ENCODE measurements at places on chromosomes 1 and 21. TPM values are rescaled to one million over a fixed set of nuclear protein-coding genes. Genes with fewer than 3 reads are reported as not detected.
A peak's percentile ranks its signal among the peaks of the same experiment; 100 is the strongest.

Gene SYT6
- total RNA-seq, result not detected

- H3K27ac ChIP-seq, result no peak overlapping the region
- no peak overlapping the region for H3K4me3 ChIP-seq
- no peaks in the 10 kb centered on the region for H3K4me1 ChIP-seq
- no peaks in the 10 kb centered on the region for H3K27me3 ChIP-seq
- no peaks in the 10 kb centered on the region for H3K36me3 ChIP-seq
- DNase-seq, result peak; percentile 22
These were observed 127.8 kb downstream of the LMX1A start for GRCh38 chr1:165228676-165229075.

GRCh38 chr1:245133995-245134715 is 20.6 kb upstream of the KIF26B start:
- H3K36me3 ChIP-seq, result no peaks in the 10 kb centered on the region
- H3K4me3 ChIP-seq, result no peak overlapping the region
- H3K27ac ChIP-seq, result no peak overlapping the region

DNA sequence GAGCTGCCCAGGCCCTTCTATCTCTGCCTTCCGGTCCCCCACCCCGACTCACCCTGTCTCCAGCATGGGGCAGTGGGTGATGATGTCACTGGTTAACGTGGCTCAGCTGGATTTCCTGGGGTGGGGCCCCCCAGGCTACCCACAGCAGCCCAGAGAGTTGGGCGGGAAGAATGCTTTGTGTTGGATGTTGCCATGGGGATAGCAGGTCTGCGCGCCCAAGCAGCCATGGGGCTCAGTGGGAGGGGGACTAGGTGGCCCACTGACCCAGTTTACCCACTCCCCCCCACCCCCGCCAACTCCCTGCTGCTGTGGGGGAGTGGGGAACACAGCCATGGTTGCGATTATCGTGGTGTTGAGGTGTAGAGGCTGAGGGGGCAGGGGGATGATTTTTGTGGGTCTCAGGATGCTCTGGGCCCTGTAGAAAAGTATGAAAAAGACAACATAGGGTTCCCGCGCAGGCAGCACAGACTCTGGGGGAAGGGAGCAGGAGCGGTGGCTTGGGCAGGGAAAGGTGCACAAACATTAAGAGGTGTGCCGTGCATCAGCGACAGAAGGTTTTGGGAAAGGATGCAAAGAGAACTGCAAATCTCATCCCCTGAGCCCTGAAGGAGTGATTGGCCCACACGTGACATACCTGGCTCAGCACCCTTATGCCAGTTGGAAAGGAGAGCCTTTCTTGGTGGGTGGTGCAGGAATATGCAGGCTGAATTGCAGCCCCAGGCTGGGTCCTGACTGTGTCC is 8.5 kb downstream of the CELSR2 start:
- H3K27ac ChIP-seq, result no peak overlapping the region
- peaks cover 65% of the 10 kb centered on the region for H3K4me1 ChIP-seq
- no peaks in the 10 kb centered on the region for H3K27me3 ChIP-seq
- DNase-seq, result no peak
- H3K4me3 ChIP-seq, result no peak overlapping the region

DNA sequence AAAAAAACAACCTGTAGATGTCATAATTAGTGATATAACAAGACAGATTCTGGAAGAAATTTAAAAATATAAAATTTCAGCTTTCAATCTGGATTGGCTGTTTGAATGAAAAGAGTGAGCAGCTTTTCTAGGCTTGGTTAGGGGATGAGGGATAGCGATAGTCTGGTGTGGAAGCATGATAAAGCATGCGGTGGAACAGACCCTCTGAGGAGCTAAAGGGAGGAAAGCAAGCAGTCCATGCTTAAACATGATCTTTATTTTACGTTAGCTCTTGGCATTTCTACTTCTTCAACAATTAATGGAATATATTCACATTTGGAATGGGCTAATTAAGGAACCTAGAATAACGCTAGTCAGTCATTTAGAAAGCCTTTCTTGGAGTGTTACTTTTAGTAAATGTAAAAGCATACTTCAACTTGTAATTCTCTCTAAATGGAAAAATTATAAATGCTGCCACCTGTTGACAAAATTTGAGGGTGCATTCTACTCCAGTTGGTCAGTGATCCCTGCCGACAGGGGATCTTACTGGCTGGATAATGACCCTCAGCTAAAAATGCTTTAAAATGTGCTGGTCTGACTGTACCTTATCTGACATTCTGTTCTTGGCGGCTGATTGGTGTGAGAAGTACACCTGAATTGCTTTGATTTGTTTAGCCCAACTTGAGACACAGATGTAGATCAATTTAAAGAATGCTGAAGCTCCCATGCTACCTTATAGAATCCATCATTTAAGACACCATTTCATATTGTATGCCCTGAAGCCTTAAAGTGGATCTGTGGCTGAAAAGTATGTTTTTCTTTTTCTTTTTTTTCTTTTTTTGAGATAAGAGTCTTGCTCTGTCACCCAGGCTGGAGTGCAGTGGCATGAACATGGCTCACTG is 61.2 kb downstream of the AK4 start:
- peaks cover 8% of the 10 kb centered on the region for H3K4me1 ChIP-seq
- no peaks in the 10 kb centered on the region for H3K36me3 ChIP-seq
- peak; percentile 72 for DNase-seq
- no peaks in the 10 kb centered on the region for H3K27me3 ChIP-seq

DNA sequence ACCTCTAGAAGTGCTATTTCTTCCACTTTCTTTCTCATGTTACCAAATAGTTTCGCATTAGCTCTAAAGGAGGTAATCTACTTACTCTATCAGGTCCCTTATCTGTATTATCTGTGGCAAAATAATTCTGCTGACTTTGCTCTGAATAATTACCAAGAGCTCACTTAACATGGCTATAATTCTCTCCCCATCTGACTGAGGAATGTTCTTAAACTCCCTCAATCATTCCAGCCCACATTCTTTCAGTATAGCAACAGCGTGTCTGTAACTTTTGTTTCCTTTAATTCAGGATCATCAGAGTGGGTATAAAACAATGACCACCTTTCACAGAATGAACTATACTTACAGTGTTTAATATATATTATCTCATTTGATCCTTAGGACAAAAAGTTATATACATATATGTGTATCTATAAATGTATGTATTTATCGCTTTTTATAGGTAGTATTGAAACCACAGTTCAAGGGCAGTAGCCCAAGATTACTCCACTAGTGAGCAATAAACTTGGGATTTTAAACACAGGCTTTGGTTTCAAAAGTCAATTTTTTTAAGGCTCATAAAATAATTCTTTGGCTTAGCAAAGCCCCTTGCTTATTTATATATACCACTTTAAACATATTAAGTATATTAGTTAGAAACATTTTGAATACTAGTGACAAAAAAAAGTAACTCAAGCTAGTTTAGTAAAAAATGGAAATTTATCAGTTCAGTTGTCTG is 36.1 kb upstream of the ST6GALNAC3 start:
- no peaks in the 10 kb centered on the region for H3K27me3 ChIP-seq
- H3K4me1 ChIP-seq, result no peaks in the 10 kb centered on the region
- H3K27ac ChIP-seq, result no peak overlapping the region
- no peak overlapping the region for H3K4me3 ChIP-seq

- no peaks in the 10 kb centered on the region for H3K27me3 ChIP-seq
- no peak within 1 kb of the TSS for H3K27ac ChIP-seq
- no peak within 1 kb of the TSS for H3K4me3 ChIP-seq
- H3K36me3 ChIP-seq, result peaks cover 28% of the 10 kb centered on the region
- DNase-seq, result no peak
- H3K4me1 ChIP-seq, result peaks cover 15% of the 10 kb centered on the region
These were observed at the start of gene TMEM269 for GRCh38 chr1:42784946-42785693. TSS of gene TMEM269 (plus strand) at chr1:42784991. CDS start at chr1:42789894, 4,903 bp downstream.

DNA sequence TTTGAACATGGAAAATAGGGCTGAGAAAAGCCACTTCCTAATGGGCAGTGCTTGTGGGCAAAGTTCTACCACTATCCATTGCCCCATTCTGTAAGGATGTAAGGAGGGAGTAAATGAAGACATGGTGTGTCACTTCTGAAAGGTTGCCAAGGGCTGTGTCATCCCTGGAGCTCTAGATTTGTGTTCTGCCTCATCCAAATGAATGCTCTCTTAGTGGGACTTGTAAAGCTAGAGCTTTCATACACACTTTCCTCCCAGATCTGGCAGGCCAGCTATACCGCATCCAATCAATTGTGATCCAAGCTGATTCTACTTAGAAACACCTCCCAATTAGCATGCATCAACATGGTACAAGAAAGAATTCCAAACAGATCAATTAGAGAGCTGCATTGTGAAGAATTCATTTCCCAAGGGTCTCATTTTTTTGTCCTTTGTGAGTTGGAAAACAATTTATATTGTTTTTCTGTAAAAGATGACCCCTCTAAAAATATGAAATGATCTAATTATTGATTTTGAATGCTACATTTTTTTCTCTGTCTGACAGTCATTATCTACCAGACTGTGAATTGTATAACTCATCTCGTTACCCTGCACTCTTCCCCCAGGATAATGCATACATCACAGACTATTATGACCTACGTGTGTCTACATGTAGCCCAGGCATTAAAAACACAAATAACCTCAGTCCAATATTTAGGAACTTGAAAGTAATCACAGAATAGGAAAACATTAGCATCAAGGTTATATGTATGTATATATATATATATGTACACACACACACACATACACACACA is 117.1 kb upstream of the DUSP10 start:
- no peak overlapping the region for H3K4me3 ChIP-seq
- H3K27me3 ChIP-seq, result no peaks in the 10 kb centered on the region
- no peak overlapping the region for H3K27ac ChIP-seq

DNA sequence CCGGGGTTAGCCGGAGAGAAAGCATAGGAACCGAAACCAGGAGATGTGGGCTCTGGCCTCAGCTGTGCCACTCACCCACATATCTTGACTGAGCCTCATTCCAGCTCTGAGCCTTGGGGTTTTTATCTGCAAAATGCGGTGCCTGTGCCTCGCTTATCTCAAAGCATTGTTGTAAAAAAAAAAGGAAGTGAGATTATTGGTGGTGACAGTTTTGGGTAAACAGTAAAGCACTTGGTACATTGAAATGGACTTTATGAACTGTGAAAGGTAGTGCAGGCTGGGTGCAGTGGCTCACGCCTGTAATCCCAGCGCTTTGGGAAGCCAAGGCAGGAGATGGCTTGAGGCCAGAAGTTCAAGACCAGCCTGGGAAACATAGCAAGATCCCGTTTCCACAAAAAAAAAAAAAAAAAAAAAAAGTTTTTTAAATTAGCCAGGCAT is 3.8 kb downstream of the PTAFR start:
- DNase-seq, result peak; percentile 64
- no peaks in the 10 kb centered on the region for H3K36me3 ChIP-seq
- peaks cover 33% of the 10 kb centered on the region for H3K4me1 ChIP-seq
- H3K4me3 ChIP-seq, result no peak overlapping the region

DNA sequence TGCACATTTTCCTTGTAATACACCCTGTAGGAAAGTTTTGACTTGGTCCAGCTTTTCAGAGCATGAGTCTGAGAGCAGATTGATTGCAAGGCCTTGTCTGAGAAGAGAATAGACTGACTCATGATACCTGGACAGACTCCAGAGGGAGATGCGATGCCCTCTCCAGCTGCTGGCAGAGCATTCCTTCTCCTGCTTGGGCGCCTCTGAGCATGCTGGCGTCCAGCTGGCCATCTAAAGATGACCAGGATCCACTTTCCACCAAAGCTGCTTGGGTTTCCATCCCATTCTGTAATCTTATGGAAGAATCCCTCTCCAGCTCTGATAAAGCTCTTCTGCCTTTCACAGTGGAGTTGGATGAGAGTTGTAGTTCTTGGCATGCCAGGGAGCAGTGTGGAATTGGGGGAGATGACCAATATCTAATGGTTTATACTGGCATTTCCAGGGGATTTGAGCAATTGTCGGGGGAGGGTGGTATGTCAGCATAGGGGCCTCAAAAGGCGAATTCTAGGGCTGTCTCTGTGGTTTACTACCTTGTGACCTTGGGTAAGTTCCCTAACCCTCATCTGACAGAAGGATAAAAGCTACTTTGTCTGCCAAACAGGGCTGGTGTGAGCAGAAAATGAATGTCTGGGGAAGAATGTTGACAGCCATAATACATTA is 19.5 kb downstream of the SZRD1 start:
- H3K4me1 ChIP-seq, result peaks cover 28% of the 10 kb centered on the region
- no peak overlapping the region for H3K4me3 ChIP-seq
- peaks cover 26% of the 10 kb centered on the region for H3K36me3 ChIP-seq
- H3K27me3 ChIP-seq, result no peaks in the 10 kb centered on the region
- no peak overlapping the region for H3K27ac ChIP-seq

DNA sequence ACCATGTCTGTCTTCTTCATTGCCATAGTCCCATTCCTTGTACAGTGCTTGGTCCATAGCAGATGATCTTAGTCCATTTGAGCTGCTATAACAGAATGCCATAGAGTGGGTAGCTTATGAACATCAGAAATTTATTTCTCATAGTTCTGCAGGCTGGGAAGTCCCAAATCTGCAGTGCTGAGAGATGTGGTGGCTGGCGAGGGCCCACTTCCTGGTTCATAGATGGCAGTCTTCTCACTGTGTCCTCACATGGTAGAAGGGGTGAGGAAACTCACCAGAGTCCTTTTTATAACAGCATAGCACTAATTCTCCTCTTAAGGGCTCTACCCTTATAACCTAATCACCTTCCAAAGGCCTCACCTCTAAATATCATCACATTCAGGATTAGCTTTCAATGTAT is 23.1 kb upstream of the RAP1A start:
- H3K27ac ChIP-seq, result no peak overlapping the region
- peaks cover 14% of the 10 kb centered on the region for H3K4me1 ChIP-seq
- no peak for DNase-seq
- H3K4me3 ChIP-seq, result no peak overlapping the region

Gene KCNJ10
- total RNA-seq, result not detected

DNA sequence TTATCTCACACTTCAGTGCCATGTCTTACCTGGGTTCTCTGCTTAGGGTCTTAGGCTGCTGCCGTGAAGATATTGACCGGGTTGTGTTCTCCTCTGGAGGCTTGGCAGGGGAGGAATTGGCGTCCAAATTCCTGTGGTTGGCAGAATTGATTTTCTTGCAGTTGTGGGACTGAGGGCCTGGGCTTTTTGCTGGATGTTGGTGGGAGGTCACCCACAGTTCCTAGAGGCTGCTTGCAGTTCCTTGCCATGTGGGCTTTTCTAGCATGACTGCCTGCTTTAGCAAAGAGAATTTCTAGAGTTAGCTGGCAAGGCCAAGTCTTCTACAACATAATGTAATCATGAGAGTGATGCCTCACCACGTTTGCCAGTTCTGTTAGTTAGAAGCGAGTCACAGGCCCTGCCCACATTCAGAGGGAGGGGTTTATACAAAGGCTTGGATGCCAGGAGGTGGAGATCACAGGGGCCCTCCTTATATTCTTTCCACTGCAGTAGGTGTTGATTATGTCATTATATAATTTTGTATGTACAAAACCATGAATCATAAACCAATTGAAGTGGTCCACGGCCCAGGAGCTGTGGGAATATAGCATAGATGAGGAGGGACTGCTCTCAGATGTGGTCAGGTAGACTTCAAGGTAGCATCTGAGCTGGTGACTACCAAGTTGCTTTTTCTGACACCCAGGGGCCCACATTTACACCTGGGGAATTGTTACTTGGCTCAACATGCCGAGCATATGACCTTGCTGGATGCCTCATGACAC is 6.6 kb downstream of the UBL4B start:
- no peaks in the 10 kb centered on the region for H3K4me1 ChIP-seq
- no peak for DNase-seq
- no peak overlapping the region for H3K4me3 ChIP-seq

GRCh38 chr21:19713313-19713712 is 1284.9 kb upstream of the NCAM2 start:
- no peaks in the 10 kb centered on the region for H3K4me1 ChIP-seq
- no peak overlapping the region for H3K27ac ChIP-seq
- DNase-seq, result no peak
- no peaks in the 10 kb centered on the region for H3K27me3 ChIP-seq

- no peaks in the 10 kb centered on the region for H3K4me1 ChIP-seq
- H3K27ac ChIP-seq, result no peak overlapping the region
- no peak overlapping the region for H3K4me3 ChIP-seq
- no peaks in the 10 kb centered on the region for H3K27me3 ChIP-seq
These were observed 103.8 kb downstream of the SPATA17 start for GRCh38 chr1:217734973-217735372.

Data from K562 (cell line).